ENCODE measurements at places on chromosomes 6 and 20.

DNA sequence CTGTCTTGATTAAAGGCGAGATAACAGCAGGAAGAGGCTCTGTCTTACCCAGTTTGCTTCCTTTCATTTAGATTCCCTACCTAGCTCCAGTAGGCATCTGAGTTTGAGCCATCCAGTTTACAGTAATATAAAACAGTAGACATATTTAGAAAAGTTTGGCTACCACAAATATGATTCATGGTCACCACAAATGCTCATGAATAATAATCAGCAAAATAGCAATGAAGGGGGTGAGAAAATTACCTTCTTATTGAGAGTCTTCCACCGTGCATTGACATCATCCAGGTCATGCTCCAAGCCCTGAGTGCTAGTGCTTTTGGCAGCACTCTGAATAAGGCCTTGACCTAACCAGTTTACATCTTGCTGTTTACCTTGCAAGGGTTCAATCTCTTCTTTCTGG is 106.2 kb downstream of the DST start:
- no peak for DNase-seq

GRCh38 chr20:58665606-58666005 is 14.5 kb downstream of the STX16 start:
- DNase-seq = no peak

- no peak for DNase-seq
These were observed 40.4 kb upstream of the DOK5 start for GRCh38 chr20:54435015-54435414.

GRCh38 chr6:127073222-127073621 is 45.2 kb upstream of the RSPO3 start:
- no peak for DNase-seq

GRCh38 chr6:102381203-102381602 is 987.7 kb downstream of the GRIK2 start:
- no peak for DNase-seq
